ENCODE measurements at places on chromosomes 1 and 21.
A peak's percentile ranks its signal among the peaks of the same experiment; 100 is the strongest.

DNA sequence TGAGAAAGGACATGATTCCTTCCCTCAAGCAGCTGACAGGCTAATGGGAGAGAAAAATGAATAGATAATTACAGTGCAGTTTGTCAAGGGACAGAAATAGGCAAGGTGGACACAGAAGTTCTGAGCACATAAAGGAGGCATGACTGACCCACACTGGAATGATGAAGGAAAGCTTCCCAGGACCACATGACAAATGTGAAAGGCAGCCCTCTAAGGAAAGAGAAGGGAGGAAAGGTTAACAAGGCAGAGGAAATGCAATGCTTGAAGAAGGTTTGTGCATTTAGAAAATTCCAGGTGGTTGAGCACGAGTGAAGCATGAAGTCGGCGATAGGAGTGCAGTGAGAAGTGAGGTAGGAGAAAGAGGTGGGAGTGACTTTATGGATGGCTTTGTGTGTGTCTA is 37.4 kb downstream of the LAMC2 start:
- DNase-seq = no peak

- DNase-seq = peak; percentile 19
Measured at GRCh38 chr1:239125893-239126292, 260.5 kb upstream of the CHRM3 start.

DNA sequence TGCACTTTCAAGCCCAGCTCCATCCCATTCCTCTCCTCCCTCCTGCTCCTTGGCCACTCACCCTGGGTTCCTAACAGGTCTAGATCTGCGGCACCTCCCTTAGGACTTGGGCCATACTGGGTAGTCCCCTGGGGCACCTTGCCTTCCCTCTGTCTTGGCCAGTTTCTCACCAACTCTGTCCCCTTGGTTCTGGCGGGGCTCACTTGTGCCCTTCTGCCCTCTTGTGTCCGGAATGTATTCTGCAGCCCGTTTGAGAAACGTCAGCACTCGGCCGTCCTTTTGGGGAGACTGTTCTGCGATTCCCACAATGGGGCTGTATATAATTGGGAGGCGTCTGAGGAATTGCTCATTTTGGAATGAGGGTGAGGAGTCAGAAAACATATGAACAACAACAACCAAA is 162.4 kb downstream of the ZSCAN20 start:
- DNase-seq = peak; percentile 17

- no peak for DNase-seq
Measured at GRCh38 chr21:36450511-36450910, 29.4 kb downstream of the CLDN14 start.

DNA sequence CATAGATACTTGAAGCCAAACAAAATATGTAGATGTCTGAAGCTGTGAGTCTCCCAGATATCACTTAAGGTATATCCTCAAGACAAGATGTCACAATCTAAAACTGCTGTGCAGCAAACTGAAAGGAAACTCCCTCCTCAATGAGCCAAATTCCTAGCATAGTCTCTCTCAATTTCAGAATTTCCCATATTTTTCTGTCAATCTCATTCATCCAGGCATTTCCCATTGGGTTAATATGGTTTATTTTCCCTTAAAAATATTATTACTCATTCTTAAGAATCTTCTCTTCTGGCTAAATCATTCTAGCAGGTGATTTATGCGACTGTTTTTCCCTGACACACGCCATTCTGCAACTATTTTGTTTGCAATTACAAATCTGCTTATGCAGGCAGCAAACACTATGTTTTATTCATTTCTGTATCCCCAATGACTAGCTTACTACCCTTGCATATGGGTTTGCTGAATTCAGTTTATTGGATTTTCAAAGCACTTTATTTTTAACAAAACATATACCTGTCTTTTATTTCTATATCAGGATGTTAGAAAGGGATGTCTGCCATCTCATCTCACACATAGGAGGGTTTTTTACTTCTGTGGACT is 69.9 kb downstream of the TNFSF4 start:
- no peak for DNase-seq

DNA sequence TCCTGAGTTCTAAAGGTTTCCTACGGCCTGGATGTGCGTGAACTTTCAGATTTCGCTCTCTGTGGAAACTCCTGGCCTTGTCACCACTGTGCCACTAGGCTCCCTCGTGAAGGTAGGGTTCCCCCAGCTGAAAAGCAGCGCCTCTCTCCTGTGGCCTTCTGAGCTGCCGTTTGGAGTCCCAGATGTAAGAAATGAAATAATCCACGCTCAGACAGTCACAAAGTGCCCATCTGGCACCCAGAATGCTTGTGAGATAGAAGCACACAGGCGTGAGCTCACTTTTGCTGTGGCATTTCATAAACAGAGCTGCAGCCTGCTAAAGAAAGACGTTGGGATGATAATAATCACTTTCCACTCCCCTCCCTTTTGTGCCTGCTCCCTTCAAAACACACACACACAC is 65.8 kb downstream of the LMO4 start:
- no peak for DNase-seq

GRCh38 chr1:46820560-46821060 is 21.8 kb downstream of the CYP4B1 start:
- no peak for DNase-seq

- no peak for DNase-seq
Measured at GRCh38 chr1:37601441-37601840, 5.7 kb upstream of the GNL2 start.

GRCh38 chr1:155107309-155108264 is 20.1 kb upstream of the EFNA1 start:
- DNase-seq = no peak

- no peak for DNase-seq
Measured at GRCh38 chr1:34994878-34995277, 9.7 kb upstream of the TMEM35B start.

DNA sequence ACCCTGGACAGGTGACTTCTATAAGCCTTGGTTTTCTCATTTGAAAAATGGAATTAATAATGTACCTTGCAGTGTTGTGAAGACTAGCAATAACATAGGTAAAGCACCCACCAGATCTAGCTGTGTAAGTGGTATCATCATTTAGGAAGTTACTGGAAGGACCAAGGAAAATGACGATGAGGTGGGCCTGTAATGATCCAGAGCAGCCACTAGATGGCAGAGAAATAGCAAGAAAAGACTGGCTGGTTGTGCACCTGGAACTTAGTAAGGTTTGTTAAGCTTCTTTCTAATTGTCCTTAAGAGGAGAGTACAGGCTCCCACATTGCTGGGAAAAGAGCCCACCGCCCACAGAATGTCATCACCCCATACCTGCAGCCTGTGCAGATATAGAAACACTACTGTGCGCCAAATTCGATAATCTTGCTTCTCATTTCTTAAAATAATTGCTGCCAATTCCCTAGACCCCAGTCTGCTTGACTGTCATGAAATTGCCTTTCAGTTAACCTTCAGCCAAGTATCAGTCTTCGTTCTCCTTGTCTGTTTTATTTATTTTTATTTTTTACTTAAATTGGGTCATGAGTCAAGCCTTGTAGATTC is 37.2 kb downstream of the WNT4 start:
- DNase-seq = peak; percentile 39

GRCh38 chr1:235375919-235376605 is 8.8 kb downstream of the TBCE start:
- no peak for DNase-seq

DNA sequence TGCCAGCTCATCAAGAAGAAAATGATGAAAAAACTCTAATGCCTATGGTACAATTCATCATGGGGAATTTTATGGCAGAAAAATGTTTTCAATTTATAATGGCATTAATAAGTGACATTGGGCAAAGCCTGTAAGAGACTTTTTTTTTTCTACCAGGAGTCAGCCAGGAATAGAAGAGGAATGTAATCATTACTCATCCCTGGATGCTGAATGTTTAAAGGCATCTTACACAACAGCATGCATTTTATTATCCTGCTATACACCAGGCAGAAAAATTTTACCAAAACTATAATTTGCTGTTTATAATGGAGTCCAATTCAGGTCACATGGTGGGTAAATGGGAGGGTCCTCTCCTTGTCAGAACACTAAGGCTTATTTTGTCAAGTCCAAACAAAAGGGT is 189.9 kb upstream of the BEND5 start:
- no peak for DNase-seq

DNA sequence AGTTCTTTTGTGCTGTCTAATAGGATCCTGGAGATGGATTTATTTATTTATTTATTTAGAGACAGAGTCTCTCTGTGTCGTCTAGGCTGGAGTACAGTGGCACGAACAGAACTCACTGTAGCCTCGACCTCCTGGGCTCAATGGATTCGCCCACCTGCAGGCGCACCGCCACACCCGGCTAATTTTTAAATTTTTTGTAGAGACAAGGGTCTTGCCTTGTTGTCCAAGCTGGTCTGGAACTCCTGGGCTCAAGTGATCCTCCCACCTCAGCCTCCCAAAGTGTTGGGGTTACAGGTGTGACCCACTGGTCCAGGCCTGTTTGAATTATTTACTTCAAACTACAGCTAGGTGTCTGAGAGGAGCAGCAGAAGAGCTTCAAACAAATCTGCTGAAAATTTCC is 9.6 kb upstream of the SPEN start:
- DNase-seq = no peak

- DNase-seq = no peak
Measured at GRCh38 chr1:106995970-106996369, 60.5 kb upstream of the PRMT6 start.

DNA sequence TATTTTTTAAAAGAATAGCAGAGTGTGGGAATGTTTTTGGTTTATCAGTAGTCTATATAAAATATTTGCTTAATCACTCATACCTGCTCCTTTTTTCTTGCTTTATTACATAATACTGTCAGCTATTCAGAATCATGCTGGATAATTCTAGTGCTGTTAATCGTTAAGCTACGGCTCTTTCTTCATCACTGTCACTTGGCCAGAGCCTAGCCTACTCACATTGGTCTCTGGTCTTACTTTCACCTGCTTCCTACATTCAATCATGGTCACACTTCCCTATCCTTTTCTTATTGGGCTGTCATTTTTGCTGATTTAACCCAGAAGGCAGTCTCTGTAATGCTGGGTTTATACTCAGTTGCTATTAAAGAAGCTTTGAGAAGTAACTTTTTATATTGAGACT is 2.5 kb downstream of the KLHL20 start:
- DNase-seq = no peak

GRCh38 chr1:17227358-17227915 is 21.5 kb upstream of the PADI3 start:
- no peak for DNase-seq

DNA sequence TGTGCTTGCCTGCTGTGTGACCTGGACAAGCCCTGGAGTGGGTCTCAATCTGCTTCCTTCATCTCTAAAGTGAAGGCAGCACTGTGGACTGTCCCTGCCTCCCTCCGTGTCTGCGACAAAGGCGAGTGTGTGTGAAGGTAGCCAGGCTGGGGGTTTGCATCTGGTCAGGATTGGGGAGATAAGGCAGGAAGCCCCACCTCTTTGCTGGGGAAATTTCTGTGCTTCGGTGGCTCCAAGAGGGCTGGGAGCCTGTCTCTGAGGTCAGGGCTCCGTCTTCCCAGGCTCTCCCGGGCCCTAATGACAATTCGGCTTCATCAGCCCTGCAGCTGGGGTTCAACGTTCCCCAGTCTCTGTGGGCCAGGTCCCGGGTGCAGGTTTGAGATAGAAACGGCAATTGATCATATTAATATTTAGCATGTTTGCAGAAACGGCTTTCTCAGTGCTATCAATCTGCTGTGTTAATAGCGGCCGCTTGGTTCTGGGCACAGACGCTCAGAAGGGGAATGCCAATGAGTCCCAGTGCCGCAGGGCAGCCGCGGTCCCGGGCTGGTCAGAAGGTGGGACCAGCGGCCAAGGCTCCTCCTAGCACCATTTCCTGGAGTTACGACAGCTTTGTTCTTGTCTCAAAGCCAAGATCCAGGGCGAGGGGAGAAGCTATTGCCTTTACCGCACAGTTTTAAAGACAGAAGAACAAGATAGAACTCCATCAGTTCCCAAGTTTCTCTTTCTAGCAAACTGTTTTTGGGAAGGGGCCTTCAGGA is 105.7 kb downstream of the PRDM16 start:
- no peak for DNase-seq

DNA sequence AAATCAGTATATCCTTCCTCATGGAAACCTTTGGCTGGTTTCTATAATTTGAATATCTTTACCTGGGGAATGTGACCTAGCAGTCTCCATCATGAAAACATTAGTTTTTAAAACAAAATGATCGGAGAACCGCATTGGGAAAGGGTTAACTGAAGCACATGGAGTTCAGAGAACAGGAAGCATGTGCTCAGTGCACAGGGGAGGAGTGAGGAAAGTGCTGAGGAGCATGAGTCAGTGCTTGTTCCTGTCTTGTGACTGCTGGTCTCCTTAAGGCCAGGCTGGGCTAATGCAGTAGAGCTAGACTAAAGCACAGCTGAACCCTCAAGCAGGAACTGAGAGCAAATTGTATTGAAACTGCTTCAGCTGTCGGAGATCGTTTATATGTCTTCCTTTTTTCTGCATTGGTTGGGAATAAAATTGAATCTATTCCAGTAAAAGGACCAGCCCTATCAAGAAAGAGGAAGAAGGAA is 5.8 kb downstream of the IFI16 start:
- DNase-seq = peak; percentile 97

DNA sequence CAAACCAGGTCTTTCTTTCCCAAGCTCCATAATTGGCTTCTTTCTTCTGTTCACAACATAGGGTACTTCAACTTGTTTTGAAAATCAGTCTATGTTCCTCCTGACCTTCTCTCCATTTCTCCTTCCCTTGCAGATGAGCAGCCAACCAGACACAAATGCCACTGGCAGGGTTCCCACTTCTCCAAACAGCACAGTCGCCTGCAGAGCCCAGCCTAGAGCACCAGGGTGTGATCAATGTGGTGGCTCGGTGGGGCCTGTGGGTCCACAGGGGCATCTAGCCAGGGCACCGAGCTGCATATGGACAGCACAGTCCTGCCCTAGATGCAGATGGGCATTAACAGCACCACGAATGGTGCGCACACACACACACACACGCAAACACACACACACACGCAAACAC is 112.8 kb downstream of the NPHP4 start:
- DNase-seq = no peak

GRCh38 chr1:158333405-158334155 is 2.2 kb upstream of the CD1B start:
- DNase-seq = no peak

DNA sequence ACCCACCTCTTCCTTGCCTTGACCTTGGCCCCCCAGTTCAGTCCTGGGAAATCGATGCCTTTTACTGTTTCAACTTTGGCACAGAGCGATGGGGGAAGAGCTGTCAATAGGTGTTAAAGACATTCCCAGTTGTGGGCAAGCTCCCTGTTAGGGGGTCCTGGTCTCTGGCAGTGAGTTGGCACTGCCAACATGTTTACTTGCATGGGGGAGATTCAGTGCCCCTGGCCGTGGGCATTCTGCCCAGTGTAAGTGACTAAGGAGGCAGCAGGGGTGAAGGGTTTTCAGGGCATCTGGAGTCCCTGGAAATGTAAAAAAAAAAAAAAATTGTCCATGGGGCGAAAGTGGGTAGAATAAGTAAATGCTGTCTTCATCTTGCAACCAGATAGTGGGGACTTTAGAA is 407.0 kb downstream of the PTPRU start:
- DNase-seq = no peak

GRCh38 chr1:241902391-241903065 is 54.5 kb downstream of the EXO1 start:
- DNase-seq = no peak
